ENCODE measurements at places on chromosomes 16 and 17. TPM values are rescaled to one million over a fixed set of nuclear protein-coding genes. Genes with fewer than 3 reads are reported as not detected.

The MYL11 gene
- not detected for total RNA-seq

The PRR35 gene
- total RNA-seq = not detected

The OMG gene
- total RNA-seq = not detected

The TVP23C gene
- 4.7 TPM for total RNA-seq

The SNRNP25 gene
- 30.6 TPM for total RNA-seq

The CCL14 gene
- 46.1 TPM for total RNA-seq

- ATAC-seq = no peak
Observed at GRCh38 chr16:78843978-78844377, 744.5 kb downstream of the WWOX start.

GRCh38 chr16:35862242-35862641 is 2402.8 kb downstream of the TP53TG3F start:
- no peak for ATAC-seq

DNA sequence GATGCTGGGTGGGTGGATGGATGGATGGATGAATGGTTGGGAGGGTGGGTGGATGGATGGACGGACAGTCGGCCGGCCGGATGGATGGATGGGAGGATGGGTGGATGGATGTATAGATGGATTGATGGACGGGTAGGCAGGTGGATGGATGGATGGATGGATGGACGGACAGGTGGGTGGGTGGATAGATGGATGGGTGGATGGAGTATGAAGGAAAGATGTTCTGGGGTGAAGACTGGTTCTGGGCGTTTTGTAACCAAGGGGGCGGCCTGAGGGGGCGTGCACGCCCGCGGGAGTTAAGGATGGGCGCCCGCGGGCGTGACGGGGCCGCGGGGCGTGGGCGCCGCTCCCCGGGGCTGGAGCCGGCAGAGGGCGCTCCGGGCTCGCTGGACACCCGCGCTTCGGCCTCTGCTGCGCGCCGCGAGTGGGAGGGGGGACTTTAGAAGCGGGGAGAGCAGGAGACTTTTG is at the start of gene NECAB2:
NECAB2 (plus strand) TSS at position 407 of the 468 bp plus-strand sequence. CDS start 405 bp downstream, outside the sequence.
- ATAC-seq = peak; percentile 53

DNA sequence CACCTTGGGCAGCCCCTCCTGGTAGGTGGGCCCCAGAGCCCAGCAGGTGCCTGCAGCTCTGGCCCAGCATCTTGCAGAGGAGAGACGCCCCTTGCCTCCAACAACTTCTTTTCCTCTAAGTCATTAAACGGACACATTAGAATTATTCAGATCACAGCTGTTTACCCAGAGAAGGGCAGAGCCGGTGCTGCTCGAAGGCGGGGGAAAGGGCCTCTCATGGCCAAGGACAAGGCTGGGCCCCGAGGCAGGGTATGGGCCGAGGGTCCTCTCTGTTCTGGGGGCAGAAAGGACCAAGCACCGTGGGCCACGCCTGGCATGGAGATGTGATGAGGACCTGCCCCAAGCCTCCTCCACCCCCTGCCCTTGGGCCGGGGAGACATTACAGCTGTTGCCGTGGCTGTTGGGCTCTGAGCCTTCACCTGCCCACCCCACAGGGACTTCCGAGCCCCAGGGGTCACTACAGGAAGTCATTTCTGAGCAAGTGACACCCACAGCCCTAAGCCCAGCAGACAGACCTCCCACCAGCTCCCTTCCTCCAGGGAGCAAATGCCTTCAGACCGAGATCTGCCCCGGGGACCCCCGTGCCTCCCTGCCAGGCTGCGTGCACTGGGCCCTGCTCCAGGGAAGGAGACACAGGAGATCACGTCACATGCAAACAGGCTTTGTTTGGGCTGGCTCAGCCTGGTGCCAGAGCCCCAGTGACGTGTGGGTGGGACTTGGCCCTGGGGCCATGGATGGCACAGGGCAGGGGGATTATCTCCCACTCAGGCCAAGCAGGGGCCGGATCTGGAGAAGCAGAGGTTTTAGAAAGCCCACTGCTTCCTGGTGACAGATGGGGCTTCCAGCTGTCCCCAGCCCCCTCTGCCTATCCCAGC is 699 bp upstream of the PVALEF start:
- peak; percentile 34 for ATAC-seq

DNA sequence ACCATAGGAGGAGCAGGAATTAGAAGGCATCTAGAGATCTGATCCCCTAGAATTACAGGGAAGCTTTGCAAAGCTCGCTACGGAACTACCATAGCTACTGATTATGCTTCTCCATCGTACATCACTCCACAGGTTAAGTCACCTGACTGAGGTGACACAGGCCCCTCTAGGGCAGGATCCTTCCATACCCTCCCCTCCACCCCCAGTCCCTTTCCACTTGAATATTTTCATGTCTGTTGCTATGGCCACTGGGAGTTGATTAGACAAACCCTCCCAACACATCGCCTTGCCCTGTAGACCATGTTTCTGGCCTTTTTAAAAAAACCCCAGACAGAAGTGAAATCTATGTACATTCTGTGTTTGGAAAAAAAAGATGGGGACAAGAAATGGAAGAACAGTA is 287.1 kb downstream of the SOX9 start:
- no peak for ATAC-seq

GRCh38 chr16:48905632-48906505 is 295.9 kb upstream of the N4BP1 start:
- ATAC-seq = no peak

DNA sequence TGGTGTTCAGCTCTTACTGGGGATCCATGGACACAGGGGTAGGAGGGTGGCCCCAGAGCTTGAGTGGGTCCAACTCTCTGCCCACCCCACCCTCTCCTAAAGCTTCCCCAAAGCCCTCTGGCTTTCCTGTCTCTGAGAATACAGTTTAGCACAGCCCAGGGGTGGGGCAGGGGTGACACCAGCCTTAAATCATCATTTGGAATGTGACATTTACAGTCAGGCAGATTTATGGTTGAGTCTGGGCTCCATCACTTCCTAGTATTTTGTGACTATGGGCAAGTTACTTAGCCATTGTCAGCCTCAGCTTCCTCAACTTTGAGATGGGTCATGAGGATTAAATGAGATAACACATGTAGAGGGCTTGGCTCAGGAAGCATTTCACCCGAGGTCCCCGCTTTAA is 193.1 kb upstream of the IRX6 start:
- ATAC-seq = no peak

DNA sequence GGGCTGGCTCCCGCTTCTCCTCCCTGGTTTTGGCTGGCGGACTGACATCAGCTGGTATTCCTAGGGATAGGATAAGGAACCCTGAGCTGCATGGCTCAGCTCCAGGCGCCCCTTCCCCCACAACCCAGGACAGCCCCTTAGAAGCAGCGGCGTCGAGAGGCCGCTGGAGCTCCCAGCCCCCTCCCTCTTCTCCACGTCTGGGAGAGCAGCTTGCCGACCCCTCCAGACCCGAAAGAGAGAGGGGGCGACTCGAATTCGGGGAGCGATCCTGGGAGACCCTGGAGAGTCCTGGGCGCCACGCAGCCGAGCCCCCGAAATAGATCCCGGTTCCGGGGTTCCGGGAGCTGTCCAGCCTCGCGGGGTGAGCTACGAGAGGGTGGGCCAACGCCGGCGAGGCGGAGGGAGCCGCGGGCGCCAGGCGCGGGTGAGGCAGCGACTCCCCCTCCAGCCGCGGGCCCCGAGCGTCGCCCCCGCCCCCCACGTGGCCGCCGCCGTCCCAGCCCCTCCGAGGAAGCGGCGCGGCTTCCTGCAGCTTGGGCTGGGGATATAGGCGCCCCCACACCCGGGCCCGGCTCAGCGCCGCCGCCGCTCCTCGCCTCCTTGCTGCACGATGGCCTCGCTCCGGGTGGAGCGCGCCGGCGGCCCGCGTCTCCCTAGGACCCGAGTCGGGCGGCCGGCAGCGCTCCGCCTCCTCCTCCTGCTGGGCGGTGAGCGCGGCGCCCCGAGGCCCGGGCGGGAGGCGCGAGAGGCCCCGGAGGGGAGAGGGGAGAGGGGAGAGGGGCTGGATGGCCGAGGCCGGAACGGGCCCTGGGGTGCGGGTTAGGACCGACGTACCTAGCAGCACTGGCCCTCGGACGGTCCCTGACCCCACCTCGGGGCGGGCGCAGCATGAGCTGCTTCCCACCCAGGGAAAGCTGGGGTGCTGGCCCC is at the start of gene RAMP2:
RAMP2 (plus strand) TSS at position 576 of the 930 bp plus-strand sequence; CDS start at position 611, 35 bp downstream.
- peak; percentile 54 for ATAC-seq

GRCh38 chr17:18250259-18250658 is 8.3 kb downstream of the FLII start:
- no peak for ATAC-seq

- no peak for ATAC-seq
Observed at GRCh38 chr16:57256601-57257395, 11.7 kb downstream of the ARL2BP start.

DNA sequence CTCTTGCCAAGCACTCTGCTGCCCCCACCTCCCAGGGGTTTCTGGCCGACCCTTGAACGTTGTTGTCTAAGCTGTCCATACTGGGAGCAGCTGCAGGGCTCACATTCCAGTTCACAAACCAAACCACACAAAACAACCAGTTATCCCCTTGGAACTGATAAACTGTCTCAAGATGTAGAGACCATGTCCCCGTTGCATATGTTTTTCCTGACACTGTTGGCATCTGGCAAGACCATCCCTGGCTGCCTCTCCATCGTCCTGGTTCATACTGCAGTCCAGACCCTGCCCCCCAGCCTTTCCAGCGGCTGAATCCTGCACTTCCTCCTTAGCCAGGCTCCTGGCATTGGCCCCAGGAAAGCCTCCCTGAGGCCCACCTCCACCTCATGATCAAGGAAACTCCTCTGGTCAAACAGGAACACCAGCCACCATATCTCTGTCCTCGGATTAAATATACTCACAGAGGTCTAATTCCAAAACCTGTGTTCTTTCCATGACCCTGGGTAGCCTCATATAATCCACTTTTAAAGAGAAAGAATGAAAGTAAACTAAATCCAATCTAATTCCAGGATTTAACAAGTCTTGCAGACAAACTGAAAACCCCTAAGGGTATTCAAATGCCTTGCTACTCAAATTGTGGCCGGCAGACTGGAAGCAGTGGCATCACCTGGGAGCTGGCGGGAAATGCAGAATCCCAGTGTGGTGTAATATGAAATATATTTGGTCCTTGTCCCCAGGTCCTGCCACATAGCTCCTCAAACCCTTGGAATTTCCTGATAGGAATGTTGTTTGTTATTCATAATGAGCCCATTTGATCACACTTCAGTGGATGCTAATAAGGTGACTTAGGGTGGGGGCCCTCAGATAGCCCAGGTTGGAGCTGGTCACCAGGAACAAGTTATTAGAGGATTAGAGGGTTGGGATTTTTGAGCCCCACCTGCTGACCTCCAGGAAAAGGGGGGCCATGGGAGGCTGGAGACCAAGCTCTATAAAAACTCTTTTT is 14.2 kb downstream of the GAS7 start:
- no peak for ATAC-seq

GRCh38 chr17:47262586-47262985 is 9.0 kb downstream of the ITGB3 start:
- ATAC-seq = no peak
